B cell (primary cell): ENCODE measurements at places on chromosomes 11 and 22. TPM values are rescaled to one million over a fixed set of nuclear protein-coding genes. Genes with fewer than 3 reads are reported as not detected.

Gene MAPK8IP2
- 0.19 and 0.36 TPM in 2 replicates for polyA plus RNA-seq

Gene KIAA1671
- 0.01 and 0.04 TPM in 2 replicates for polyA plus RNA-seq

Gene LRRC56
- polyA plus RNA-seq = 6.6 and 11.8 TPM in 2 replicates

Gene TRPM5
- 0.03 and 0.16 TPM in 2 replicates for polyA plus RNA-seq

Gene HTATIP2
- polyA plus RNA-seq = 18.2 and 23.1 TPM in 2 replicates

Gene A4GALT
- polyA plus RNA-seq = 0.09 TPM in 1 of 2 replicates, not detected in the other

Gene OR56A1
- not detected in 2 replicates for polyA plus RNA-seq

Gene TMEM86A
- polyA plus RNA-seq = 0.40 and 0.94 TPM in 2 replicates
